Astrocyte of the cerebellum (primary cell): ENCODE measurements at places on chromosomes 4 and X.

DNA sequence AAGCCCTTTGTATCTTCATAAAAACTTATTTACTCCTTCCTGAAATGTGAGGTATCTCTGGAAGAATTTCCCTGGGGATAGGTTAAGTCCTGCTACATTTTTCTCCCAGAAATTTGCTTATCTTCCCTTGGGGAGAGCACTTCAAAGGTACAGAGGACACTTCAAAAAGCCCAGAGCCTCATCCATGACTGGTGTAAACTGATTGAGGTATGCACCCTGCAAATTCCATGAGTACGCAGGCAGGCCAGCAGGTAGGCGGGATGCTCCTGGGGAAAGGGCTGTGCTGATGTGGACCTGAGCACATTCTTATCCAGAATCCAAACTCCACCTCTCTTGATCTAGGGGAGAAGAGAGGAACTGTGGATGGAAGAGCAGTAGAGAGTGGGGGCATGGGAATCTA lies 26.3 kb upstream of the RASGEF1B start:
- DNase-seq = no peak

- DNase-seq = no peak
These were observed 20.6 kb downstream of the F11 start for GRCh38 chr4:186286581-186286980.

DNA sequence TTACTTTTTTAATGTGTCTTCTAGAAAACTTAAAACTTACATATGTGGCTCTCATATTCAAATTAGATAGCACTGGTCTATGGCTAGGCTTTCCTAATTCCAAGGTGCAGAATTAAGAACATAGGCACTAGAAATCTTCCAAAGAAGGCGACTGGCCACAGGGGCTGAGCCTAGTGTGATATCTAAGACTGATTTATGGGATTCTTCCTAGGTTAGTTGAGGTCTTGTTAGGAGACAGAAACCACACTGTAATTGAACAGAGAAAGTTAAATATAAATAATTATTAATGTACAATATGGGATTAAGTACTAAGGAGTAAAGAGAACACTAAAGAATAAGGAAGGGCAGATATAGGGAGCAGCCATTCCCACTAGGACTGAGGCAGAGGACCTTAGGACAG lies 48.3 kb downstream of the SNX25 start:
- DNase-seq = no peak

DNA sequence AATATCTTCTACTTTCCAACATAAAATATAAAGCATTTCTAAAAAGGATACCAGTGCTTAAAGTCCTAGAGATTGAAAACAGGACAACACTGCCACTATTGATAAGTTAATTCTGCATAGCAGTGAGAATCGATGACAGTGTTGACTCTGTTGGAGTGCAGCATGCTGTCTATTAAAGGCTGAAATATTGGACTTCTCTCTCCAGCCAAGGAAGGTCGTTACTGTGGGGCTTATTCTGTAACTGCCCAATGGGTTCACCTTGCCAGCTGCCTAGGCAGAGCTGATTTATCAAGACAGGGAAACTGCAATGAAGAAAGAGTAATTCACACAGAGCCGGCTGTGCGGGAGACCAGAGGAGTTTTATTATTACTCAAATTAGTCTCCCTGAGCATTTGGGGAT lies 37.7 kb upstream of the PGM2 start:
- no peak for DNase-seq

DNA sequence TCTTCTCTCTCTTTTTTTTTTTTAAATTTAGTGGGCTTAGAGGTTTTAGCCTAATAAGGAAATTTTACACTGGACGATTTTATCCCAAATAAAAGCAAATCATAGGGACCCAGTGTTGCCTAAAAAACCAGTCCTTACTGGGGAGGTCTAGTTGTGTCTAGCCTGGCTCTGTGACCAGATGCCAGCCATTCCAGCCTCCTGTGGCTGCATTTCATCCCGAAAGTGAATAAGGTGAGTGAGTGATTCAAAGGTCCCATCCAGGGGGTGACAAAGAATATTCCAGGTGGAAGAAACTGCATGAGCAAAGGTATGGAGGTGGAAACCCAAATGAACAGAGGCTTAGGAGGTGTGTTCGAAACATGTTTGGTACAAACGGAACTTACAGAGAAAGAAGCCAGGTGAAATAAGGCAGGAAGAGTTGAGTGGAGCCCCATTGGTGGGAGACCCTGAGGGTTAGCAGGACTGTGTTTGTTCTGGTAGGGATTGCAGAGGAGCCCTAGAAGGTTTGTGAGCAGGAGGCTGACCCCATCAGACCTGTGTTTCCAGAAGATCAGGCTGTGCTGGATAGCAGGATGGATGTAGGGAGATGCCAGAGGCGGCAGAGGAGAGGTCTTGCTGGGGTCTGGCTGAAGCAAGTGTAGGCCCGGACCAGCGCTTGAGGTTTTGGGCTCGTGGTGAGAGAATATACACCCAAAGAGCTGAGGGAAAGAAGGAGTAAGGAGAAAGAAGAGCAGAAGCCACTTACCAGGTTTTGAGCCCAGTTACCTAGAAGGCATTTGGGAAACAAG lies 31.6 kb downstream of the PTTG2 start:
- DNase-seq = no peak

GRCh38 chr4:168587411-168588125 lies 90.7 kb downstream of the PALLD start:
- DNase-seq = peak; percentile 82

DNA sequence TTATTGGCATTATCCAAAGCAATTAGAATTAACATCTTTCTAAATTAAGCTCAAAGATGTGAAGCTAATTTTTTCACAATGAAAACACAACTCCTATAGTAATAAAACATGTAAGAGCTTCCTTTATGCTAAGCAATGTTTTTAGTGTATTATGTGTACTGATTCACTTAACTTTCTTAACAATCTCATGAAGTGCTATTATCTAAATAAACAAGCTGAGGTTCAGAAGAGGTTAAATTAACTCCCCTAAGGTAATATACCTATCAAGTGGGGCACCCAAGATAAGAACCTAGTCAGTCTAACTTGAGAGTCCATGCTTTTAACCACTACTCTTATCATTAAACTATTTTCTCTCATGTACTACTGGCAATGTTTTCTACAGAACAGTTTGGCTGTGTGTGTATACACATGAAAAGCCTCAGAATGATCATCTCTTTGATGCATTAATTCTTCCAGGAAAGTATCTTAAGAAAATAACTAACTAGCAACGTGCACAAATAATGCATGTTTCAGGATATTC lies 13.6 kb downstream of the G3BP2 start:
- no peak for DNase-seq

GRCh38 chr4:88953400-88953799 lies 103.6 kb downstream of the FAM13A start:
- DNase-seq = no peak

DNA sequence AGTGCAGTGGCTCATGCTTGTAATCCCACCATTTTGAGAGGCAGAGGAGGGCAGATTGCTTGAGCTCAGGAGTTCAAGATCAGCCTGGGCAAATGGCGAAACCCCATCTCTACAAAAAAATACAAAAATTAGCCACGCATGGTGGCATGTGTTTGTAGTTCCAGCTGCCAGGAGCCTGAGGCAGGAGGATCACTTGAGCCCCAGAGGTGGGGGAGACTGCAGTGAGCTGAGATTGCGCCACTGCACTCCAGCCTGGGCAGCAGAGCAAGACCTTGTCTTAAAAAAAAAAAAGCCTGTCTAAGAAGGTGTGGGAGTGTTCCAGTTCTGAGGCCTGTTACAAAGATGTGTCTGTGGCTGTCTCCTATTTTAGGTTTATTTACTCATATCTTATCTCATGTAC lies 38.0 kb downstream of the PI4K2B start:
- DNase-seq = no peak

- no peak for DNase-seq
These were observed 30.7 kb downstream of the MEPE start for GRCh38 chr4:87863486-87863885.

- no peak for DNase-seq
These were observed 39.5 kb downstream of the SPARCL1 start for GRCh38 chr4:87489678-87490077.

GRCh38 chrX:2708021-2708420 lies 16.9 kb downstream of the CD99 start:
- no peak for DNase-seq

DNA sequence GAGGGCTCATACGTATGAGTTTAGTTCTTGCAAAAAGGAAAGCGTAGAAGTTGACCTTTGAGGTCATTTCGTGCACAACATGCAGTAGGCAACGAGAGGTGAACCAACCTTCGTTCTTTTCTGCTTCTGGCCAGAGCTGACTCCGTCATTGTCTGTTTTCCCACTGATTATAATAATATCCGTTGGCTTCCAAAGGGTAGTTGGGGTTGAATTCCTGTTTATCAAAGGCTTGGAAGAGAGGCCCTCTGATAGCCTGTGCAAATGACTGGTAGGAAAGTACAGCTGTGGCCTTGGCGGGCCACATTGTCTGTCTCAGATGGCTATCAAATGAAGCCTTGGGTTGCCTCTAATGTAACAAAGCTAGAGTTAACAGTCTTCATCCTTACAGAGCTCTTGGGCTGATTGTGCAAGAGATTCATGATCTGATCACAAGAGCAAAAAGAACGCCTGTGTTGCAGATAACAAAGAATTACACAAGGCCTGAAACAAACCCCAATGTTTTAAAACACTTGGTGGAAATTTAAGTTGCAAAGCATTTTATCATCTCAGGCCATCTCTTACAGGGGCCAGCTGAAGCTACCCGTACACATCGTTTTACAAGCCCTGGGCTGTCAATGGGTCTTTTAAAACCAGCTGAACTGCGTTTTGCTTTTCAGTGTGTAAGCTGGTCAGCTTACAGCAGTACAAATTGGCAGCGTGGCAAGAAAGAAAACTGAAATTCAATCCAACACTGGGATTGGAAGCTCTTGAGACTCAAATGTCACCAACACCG lies 46.1 kb upstream of the FAM9C start:
- DNase-seq = no peak

DNA sequence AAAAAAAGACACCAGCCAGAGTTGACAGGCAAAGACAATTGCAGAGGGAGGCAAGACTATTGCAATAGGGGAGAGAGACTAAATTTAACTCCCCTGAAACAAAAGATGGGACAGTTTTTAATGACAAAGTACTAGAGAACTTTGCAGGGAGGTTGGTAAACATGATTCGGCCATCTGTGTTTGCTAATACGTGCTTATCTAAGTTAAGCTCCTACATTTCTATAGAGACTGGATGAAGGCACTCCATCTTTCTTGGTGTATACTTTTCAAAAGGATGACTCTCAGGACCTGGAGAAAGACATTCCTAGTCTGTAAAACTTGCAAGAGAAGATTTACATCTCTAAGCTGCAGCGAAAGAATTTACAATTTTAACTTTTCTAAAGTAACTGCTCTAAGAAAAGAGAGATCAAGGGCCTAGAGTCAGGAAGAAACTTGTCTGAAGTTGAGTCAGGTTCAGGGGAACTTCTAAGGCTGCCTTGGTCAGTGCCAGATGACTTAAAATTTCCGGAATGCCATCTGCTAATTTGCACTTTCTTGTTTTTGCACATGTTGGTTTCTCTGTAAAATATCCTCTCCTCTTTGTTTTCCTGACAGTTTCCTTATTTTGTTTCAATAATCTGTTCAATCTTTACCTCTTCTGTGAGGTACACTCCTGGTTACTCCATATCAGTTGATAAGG lies 10.6 kb downstream of the ADAM29 start:
- DNase-seq = no peak

GRCh38 chrX:18542905-18543304 lies 117.5 kb downstream of the CDKL5 start:
- no peak for DNase-seq
